ENCODE measurements at places on chromosomes 11 and 22.

DNA sequence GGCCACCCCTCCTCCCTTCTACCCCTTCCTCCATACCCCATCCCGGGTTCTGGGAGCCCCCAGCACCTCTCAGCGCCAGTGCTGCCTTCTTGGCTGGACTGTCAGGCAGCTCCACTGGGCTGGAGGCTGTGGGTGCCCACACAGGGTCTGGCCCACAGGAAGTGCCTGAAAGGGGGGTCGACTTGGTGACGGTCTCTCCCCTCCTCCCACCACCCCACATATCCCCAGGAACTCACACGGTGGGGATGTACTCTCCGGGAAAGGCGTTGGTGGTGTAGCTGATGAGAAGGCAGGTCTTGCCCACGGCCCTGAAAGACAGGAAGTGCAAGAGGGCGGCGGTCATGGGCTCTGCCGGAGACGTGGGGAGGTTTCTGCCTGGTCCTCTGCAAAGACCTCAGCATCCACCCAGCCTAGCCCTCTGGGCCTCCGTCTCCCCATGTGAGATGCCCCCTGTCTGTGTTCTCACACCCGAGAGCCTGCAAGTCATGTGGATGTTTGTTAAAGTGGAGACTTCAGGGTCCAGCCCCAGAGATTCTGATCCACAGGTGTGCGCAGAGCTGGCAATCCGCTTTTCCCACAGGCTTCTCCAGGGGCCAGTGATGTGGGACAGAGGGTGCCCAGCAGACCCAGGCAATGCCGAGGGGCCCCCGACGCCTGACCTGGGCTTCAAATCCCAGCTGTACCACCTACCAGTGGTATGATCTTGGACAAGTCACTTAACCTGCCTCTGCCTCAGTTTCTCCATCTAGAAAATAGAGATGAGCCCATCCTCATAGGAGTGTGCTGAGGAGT, 2.5 kb downstream of the RAC2 start:
- no peak for DNase-seq

DNA sequence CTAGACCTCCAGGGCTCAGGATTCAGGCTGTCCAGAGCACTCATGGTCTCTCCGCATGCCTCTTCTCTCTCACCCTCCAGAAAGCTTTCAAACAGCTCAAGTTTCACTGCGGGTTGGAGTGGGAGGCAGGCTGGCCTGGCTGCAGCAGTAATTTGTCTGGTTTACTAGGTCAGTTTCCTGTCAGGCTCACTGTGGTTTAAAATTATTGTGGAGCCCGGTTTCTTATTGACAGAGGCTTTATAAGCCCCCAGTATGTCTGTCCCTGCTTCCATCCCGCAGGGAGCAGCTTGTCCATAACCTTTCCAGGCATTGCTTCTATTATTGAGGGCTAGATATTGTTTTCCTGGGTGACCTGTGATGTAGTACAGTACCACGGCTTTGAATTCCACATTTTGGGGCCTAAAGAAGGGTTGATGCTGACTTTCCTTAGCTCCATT, 235.3 kb upstream of the SORL1-AS1 start:
- no peak for DNase-seq

GRCh38 chr22:37275622-37276021, 6.7 kb upstream of the CYTH4 start:
- DNase-seq: no peak

- DNase-seq: no peak
Measured at GRCh38 chr11:132993991-132994502, 538.3 kb downstream of the OPCML start.

GRCh38 chr22:33726294-33726734, 194.0 kb downstream of the LARGE1 start:
- no peak for DNase-seq

Measured in activated T-cell treated with anti-CD3 and anti-CD28 coated beads for 4 hours (primary cell).